Stimulated activated effector memory CD8-positive, alpha-beta T cell treated with anti-CD3 and anti-CD28 coated beads, Interleukin-12 subunit alpha, Interleukin-12 subunit beta, amount 100 ng/mL, for 72 hours (primary cell): ENCODE measurements at places on chromosomes 11 and 22.

DNA sequence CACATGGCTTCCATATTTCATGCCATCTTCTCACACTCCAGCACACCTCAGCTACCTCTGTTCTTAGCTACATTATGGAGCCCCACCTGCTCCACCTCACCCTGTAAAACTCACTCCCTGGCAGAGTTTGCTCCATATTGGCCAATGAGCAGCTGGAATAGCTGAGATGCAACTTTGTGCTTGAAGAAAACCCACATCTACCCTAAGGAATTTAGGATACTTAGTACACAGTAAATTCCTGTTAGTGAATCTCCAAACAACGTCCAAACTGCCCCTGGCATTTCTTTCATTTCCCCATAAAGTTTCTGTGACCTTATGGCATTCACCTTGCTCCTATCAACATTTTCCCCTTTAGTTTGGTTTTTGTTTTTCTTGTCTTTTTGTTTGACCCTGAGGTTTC is 2.2 kb upstream of the VWCE start:
- DNase-seq = no peak

GRCh38 chr11:68312117-68312779 is at the start of gene LRP5:
TSS of gene LRP5 (plus strand) at chr11:68312591. CDS start at chr11:68312715, 124 bp downstream.
- no peak for DNase-seq

DNA sequence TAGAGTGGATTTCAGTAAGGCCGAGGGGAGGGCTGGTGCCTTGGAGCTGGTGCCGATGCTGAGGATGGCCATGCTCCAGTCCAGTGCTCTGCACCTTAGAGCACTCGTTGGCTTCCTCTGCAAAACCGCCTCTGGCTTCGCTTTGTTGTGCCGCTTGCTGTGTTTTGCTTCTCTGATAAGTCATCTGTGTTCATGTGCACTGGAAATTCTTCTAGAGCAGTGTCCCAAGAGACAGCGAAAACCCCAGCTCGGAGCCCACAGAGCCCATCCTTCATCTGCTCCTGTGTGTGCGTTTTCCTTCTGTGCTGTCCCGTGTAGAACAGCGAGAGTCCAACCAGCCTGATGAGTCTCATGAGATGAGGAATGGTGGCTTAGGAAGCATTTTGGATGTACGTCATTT is 12.1 kb downstream of the FAM118A start:
- DNase-seq = no peak

GRCh38 chr22:26464312-26464711 is 19.3 kb downstream of the HPS4 start:
- DNase-seq = no peak

DNA sequence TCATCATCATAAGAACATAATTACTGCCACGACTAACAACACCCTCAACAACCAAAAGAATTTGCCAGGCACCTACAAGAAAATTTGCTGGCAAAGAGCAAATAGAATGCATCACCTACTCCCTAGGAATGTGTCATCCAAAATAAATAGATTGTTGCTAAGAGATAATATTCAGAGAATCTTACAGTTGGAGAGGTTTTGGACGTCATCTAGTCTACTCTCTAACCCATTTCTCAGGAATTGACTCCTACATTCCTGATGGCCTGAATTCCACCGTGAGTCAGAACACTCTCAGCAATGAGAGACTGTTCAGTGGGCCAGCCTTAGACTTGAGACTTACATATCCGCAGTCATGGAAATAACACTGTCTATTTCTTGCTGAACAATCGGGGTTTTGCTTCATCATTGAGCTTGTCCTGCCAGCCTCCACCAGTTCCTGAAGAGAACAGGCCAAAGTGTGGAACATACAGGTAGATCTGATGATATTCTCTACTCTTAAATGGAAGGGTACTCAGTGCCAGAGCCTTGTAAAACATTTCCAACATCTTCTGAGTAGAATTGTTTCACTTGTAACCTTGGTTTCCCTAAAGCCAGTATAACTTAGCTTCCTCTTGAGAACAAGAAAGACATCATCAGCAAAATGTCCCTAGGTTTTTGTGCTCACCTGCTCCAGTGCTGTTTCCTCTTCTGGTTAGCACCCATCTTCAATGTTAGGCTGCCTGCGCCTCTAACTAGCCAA is 8.3 kb downstream of the KIRREL3 start:
- DNase-seq = no peak

DNA sequence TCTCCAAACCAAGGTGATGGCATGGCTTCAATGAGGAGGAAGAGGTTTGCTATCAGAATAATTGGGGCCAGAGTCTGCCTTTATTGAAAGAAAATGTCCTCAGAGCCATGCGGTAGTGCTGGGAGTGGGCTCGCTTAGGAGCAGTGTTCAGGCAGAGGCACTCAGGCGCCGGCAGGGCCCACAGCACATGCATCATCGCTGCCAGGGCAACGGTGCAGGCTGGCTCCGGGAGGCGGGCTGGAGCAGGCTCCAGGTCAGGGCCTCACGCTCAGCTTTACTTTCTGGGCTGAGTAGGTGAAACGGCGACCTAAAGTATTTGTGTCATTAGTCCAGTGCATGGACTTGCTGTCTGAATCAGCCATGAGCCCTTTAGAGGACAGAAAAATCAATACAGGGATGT is 169.9 kb upstream of the CCDC90B start:
- no peak for DNase-seq

DNA sequence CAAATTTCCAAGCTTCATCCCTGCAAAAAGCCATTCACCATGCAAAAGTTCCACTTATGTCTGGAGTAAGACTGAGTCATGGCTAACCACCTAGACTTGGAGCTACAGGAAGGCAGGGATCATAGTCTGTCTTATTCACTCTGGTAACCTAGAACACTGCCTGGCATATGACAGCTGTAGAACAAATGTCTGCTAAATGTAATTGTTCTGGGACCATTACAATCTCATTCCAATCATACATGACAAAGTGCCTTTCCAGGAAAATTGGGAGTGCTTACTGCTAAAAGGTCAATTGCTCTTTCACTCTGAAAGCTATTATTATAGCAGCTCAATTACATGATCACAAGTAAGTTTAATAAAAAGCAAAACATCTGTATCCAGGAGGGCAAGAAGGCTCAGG is 99.1 kb upstream of the CHRM4 start:
- no peak for DNase-seq

DNA sequence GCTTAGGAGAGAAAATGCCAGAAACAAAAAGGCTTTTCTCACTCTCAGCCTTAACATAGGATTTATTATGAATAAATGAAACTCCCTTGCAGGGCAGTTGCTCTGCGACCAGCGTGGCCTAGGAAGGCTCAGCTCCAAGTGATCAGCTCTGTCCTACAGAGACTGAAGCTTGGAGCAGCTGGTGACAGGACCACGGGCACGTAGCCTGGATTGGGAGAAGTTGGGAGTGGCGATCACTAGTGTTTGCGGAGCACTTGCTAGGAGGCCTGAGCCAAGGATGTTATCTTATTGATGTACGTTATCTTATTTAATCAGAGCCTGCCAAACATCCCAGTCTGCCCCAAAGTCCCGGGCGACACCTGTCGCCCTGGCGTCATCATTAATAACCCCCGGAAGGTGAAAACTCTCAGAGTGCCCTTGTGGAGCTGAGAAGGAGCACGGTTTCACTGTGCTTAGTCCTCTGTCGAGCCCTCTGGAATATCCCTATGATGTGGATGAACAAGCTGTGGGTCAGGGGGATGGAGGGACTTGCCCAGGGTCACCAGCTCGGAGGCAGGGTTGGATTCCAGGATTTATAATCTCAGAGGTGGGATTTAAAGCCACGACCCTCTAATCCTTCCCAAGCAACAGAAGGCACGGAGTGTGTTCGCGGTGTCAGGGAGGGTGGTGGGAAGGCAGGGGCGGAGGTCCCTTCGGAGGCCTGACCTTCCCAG is 40.8 kb upstream of the SMIM38 start:
- no peak for DNase-seq
